ENCODE measurements at places on chromosomes 2 and 18.

GRCh38 chr18:50659091-50660003 lies 99.5 kb downstream of the MAPK4 start:
- no peak for DNase-seq

- no peak for DNase-seq
Observed at GRCh38 chr2:15814403-15814802, 125.9 kb upstream of the MYCN start.

DNA sequence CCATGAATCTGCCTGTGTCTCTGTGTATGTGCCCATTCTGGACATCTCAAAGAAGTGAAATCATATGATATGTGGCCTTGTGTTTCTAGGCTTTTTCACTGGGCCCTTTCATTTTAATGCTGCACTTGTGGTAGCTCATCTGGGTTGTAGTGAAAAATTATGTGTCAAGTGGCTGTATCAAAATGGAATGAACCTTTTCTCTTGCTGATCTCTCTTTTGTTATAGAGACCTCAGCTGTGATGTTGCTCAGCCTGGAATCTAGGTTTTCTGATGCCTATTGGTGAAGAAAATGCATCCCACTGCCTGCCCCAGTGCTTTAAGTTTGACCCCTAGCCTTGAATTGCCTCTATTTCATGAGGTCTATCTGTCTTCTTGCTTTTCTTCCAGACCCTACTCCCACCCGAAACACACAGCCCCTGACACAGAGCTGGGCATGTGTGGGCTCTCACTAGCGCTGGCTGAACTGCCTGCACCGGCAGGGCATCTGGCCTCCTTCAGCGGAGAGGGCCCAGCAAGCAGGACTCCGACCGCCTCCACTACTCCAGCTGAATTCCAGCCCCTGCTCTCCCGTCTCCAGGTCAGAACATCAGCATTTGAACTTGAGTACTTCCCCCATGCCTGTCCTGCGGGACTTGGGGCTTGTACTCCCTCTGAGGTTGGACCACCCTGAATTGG lies 175.8 kb upstream of the MSH6 start:
- no peak for DNase-seq

- no peak for DNase-seq
Observed at GRCh38 chr2:23244617-23245016, 140.4 kb upstream of the KLHL29 start.

- DNase-seq = no peak
Observed at GRCh38 chr2:127051116-127052056, 55.6 kb downstream of the BIN1 start.

DNA sequence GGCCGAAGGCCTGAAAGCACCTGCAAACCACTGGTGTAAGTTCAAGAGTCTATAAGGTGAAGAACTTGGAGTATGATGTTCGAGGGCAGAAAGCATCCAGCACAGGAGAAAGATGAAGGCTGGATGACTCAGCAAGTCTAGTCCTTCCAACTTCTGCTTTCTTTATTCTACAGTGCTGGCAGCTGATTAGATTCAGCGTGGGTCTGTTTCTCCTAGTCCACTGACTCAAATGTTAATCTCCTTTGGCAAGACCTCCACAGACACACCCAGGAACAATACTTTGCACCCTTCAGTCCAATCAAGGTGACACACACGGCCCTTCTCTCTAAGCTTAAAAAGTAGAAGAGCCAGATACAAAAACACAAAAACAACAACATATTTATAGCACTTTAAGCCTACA lies 43.4 kb downstream of the NMS start:
- no peak for DNase-seq

DNA sequence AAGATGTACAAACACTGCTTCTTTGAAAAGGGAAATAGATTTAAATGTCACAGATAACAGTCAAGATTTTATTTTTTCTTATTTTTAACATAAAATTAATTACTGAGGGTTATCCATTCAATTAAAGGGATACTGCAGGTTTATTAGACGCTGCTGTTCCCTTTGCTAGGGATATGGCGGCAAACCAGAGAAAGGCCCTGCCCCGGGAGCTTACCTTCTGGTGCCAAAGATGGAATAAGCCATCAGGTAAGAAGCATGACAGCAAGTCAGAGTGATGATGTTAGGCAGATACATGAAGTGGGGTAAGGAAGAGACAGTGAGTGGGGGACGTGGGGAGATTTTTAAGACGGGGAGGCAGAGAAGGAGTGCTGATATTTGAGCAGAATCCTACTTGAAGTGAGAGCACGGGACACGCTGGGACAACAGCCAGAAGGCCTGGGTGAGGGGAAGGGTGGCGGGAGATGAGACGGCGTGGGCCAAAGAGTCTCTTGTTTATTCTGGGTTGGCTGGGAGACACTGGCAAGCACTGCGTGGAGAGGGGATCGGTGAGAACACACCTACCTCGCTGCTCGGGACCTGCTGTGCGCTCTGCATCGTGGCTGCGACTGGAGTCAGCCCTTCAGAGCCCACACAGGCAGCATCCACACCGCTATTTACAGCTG lies 250.5 kb upstream of the TMEM200C start:
- DNase-seq = no peak

DNA sequence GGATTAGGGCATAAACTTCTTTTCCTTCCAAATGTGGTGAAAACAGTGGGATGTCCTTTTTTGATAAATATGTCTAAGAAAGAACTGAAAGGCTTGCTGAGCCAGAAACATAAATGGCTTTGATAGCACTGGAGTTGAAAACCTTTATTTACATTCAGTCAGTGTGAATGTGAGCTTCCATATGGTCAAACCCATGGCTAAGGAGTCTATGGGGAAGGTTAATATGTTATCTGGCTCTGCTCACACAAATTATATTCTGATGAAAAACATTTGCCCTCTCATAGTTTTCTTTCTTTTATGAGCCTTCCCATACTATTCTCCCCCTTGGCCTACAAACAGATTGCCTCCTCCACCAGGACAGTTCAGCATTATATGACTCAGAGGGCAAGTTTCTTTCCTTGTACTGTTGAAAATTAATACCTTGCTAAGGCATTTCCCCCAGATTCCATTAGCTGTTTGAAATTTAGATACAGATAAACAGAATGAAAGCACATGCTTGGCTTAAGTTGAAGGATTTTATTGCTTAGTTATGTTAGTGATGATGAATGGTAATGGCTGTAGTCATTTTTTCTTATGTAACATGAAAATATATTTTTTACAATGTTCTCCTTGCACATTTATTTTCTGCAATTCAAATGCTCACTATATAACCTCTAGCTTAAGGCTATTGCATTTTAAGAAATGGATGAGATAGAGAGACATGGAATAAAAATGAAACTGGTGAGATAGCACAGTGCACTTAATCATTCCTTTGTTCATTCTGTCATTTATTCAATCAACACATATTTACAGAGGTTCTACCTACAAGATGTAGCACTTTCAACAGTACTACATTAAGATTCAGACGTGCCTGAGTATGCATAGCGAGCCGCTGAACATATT lies 544.1 kb downstream of the LRRTM4 start:
- DNase-seq = no peak

- no peak for DNase-seq
Observed at GRCh38 chr18:57122936-57123510, 23.9 kb upstream of the BOD1L2 start.

GRCh38 chr2:71043531-71044407 lies 24.7 kb upstream of the NAGK start:
- DNase-seq = no peak

DNA sequence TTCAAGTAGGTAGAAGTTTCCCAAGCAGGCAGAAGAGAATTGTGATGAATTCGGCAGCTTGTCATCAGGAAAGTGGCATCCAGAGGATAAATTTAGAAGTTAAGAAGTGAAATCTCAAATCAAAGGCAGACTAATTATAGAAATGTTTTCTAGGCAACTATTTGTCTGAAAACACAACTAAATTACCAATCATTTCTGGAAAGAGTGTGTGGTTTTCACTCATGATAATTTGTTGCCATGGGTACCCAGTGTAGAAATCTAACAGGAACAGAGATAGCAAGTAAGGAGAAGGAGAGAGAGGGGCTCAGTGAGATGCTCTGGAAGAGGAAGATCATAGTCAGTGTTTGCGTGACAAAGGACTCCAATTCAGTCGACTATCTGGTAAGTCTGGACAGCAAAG lies 208.1 kb downstream of the NCKAP5 start:
- no peak for DNase-seq

DNA sequence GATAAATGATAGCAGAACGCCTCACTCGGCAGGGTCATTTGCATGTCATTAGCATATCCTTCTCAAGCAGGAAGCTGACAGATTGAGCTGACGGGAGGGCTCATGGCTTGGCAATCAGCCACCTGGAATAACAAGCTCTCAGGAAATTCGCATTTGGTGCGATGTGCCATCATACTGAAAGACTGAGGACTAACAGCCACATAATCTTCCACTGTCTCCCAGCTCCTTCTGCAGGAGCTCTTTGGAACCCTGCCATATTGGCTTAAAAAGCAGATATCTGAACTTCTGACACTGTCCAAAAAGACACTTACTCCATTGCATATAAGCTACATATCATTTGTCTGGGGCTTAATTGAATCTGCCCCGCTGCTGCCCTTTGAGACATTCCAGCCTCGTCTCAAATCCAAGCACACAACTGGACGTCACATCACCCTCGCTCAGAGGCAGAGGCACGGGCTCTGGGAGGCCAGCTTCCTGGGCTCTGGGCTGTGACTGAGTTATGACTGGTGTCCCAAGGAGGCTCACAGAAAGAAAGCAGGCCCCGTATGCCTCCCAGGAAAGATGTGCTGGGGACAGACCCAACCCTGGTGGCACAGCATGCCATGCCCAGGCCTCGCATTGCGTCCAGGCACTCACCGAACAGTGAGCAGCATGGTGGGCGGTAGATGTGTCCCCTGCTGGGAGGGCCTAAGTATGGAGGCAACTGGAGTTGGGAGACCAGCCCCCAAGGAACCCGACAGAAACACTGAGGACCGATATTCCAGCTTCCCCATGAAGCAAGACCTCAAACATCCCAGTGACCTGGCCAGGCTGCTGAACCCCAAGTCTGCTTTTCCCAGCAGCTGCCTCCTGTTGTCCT lies 228.0 kb downstream of the ATAD2B start:
- DNase-seq = no peak

DNA sequence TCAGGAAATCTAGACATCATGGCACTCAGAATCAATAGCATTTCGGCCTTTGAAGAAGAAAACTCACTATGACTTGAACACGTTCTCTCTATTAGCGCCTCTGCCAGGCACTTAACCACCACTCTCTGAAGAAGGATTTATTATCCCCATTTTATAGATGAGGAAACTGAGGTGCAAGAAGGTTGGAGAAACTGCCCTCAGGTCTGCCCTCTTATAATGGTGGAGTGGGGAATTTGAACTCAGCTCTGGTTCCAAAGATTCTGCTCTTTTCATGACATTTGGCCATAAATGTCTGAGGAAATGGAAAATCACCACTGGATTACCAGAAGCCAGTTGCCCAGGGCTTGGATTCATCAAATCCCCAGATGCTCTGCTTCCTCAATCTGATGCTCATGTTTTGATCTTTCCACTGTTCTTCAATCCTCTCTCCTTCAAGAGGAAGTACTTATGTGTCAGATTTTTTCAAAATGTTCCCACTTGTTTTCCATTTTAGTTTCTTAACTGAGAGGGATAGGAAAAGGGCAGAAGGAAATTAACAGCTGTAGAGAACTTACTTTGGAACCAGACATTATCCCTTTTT lies 68.1 kb downstream of the ANTXR1 start:
- no peak for DNase-seq

- DNase-seq = no peak
Observed at GRCh38 chr2:189347540-189347939, 93.7 kb upstream of the WDR75 start.

GRCh38 chr18:22439447-22439846 lies 21.7 kb upstream of the CTAGE1 start:
- no peak for DNase-seq

GRCh38 chr2:174785481-174785880 lies 21.2 kb upstream of the CHRNA1 start:
- no peak for DNase-seq

DNA sequence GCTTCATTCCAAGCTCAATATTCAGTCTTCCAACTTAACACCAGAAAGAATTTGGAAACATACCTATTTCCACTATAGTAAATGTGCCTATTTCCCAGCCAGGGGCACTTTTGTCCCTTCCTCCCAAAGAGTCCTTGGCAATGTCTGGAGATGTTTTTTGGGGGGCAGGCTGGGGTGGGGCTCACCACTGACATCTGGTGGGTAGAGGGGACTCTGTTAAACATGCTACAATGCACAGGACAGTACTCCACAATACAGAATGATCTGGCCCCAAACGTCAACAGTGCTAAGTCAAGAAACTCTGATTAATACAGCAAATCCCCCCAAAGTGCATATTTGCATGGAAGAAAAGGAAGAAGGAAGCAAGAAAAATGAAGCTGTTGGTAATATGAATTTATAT lies 61.7 kb downstream of the SMIM21 start:
- no peak for DNase-seq

DNA sequence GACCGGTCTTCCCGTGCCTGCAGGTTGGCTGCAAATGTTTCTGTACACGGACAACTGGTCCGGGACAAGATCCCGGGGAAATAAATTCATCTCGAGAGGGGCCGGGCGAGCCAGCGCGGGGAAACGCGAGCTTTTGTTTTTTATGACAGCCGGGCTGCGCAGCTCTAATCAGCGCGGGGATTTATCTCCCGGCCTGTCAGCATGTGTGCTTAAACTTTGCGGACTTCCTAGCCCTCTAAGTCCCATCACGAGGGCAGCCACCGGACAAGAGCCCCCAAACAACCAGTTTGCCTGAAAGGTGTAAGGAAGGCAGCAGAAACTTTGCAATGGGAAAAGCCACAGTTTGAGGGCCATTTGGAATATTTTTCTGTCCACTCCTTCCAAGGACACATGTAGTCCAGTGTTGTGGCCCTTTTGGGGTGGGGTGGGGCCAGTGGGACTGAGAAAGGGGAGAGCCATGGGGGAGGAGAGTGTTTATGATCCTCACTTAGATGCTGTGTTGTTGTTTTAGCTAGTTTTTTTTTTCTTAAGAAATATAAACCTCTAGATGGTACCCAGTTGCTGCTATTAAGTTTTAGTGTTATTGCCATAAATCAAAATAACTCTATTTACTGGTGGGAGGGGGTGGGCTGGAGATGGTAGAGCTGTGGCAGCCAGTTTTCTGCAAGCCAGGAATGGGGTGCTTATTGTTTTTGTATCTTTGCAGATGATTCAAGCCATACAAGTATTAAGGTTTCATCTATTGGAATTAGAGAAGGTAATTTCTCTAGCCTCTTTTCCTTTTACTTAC lies 6.0 kb downstream of the MEIS1 start:
- DNase-seq = no peak
